ENCODE measurements at places on chromosomes 6 and 20.

DNA sequence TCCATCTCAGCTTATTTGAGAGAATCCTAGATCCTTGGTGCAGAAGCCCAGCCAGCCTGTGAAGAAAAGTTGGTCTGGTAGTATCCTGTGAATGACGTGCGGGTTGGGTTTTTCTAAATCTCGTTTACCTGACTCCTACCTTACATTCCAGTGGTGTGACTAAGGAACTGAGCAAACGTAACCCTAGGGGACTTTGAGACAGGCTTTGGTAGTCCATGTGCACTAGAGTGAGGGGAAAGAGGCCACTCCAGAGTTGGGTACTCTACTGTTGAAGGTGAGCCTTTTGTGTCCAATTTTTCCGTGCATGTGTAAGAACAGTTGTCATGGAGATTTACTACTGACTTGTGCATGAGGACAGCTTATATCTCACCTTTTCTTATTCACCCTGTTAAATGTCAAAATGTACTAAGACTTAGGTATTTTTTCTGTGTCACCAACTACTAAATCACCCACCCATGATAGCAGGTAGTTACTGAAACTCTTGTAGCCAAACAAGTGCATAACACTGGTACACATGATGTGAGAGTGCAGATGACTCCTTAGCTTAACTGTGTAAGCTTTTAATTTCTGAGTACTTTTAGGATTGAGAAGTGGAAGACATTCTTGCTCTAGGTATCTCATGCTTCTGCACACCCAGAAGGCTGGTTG is 26.3 kb upstream of the PLCG1 start:
- DNase-seq = no peak

DNA sequence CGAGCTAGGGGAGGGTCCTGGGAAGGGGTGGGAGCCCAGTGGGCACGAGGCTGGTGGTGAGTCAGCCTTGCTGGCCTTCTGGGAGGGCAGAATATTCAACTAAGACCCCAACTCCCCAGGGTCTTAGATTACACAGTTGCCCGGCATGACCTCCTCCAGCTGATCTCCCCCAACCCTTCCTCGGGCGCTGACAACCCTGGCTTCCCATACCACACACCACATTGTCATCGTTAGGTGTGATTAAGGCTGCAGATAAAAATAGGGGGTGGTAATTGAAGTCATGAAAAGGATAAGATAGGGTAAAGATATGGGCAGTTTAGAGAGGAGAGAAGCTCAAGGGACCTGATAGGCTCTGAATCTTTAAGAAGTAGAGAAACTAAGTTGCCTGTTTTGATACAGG is 10.5 kb downstream of the CDC40 start:
- DNase-seq = no peak

DNA sequence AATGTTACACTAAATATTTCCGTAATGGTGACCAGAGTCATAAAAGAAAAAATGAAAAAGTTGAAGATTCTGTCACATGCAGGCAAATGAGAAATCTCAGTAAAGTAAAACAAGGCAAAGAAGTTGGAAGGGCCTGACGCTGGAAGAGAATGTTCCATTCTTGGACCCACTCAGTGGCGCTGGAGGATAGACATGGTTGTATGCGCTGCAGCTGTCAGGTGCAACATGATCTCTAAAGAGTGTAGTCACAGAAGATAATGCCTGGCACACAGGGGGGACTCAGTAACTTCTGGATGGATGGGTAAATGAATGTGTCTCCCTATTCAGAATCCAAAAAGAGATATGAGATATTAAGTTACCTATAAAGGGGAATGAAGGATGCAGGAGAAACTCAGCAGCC is 116.3 kb downstream of the FAXC start:
- DNase-seq = no peak

GRCh38 chr6:116633685-116634084 is 17.4 kb downstream of the RSPH4A start:
- no peak for DNase-seq

DNA sequence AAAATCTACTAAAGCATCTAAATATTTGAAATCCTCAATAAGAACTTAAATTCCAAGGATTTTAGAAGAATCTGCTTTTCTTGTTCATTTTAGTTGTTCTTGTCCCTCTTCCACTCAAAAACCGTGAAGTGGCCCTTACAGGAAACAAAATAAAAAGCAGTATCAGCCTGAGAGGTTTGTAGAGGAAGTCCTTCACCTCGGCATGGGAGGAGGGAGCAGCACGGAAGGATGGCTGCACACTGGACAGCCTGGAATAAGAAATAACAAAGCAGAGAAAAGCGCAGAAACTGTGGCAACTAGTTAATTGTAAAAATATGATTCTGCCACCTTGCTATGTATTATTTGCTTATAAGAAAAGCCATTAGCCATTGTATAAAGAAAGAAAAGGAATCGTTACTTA is 46.1 kb downstream of the RALGAPA2 start:
- no peak for DNase-seq

GRCh38 chr6:143528164-143528811 is 16.8 kb upstream of the FUCA2 start:
- DNase-seq = no peak

- DNase-seq = no peak
Observed at GRCh38 chr6:162014069-162014811, 713.3 kb downstream of the PRKN start.

Data from bone marrow (tissue), 2 donors.